ENCODE measurements at places on chromosomes 12 and 14.

DNA sequence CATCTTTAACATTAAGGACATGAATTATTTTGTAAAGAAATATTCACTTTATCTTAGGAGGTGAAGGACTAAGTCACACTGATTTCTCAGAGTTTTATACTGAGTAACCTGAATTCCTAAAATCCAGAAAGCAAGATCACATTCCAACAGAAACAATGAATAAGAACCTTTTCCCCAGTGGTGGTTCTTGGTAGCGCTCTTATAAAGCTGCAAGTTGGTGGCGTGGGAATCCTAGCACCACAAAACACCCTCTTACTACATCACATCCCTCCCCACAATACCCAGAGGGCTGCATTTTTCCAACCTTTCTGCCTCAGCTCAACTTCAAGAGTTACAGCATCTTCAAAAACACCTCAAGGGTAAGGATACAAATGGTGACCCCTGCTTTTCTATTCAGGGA, 44.0 kb upstream of the SMUG1 start:
- peak; percentile 70 for DNase-seq

DNA sequence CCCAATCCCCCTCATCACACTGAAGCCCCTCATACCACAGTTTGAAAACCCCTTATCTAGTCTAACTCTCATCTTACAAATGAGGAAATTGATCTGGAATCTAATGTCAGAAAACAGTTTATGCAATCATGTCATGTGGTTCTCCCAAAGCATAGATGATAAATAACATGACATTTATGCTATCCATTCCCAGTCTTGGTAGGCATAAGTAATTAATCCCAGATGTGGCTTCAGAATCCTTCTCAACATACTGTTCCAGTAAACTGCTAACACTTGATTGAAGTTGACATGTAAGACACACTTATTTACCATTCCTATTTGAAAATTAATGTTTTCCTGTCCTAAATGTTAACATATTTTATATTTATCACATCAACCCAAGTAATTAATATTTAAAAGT, 168.7 kb downstream of the GALC start:
- DNase-seq = no peak

DNA sequence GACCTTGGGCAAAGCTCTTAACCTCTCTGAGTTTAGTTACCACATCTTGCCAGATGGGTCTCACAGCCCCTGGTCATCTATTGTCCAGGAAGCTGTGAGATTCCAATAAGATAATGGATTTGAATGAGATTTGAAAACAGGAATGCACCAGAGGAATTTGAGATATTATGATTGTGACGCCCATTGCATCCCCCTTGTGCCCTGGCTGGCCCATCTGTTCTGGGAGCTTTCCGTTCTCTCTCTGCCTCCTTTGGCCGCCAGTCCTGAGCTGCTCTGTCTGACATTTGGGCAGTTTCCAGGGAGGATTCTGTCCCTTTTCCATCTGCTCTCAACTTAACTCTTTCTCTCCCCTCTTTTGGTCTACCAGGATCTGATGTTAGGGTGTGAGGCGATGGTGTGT, 24.6 kb downstream of the SRRM4 start:
- DNase-seq = no peak

- peak; percentile 32 for DNase-seq
Observed at GRCh38 chr12:10170216-10170615, 1.7 kb downstream of the OLR1 start.

DNA sequence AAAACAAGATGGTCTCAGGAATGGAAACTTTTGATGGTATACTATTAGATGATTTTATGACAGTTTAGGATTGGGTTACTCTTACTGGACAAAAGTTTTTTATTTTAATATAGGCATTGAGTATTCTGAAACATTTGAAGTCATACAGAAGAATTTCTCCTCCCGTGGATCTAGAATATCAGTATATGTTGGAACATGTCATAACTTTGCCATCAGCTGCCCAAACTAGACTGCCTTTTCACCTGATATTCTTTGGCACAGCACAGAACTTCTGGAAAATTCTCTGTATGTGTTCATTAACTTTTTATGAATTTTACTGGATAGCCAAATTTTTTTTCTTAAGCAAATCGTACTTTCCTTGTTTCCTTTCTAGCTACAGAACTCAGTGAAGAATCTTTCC, 75.4 kb downstream of the KNTC1 start:
- no peak for DNase-seq

GRCh38 chr14:103138301-103139131, 15.3 kb downstream of the TNFAIP2 start:
- DNase-seq = no peak

DNA sequence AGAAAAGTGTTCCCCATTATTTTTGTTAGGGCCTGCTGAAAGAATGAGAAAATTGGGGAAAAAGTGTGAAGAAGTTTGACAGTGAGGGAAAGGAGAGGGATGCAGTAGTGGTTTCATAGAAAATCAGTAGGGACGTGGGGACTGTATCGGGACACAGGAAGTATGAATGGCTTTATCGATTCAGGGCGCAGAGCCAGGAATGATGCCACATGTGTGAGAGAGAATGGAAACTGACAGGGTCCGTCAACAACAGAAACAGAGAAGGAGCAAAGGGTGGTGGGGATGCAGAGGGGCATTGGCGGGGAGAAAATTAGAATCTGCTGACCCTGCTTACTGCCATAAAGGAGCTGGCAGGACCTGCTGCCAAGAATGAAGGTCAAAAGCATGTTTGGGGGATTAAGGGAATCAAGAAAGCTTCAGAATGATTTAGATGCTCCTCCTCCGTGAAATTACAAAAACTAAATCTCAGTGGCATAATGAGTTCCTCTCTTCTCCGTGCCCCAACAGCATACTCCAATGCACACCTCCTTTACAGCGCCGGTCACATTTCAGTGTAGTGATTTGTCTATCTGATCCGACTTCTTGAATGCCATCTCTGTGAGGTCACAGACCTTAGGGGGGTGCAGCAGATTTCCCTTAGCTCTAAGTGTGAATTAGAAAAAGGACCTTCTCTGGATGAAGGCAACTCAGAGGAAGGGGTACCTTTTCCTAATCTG, 92.6 kb downstream of the EMP1 start:
- no peak for DNase-seq

GRCh38 chr14:94689218-94689984, 77.2 kb downstream of the SERPINA3 start:
- peak; percentile 61 for DNase-seq

All from choroid plexus epithelial cell (primary cell).